Stimulated activated CD4-positive, alpha-beta T cell treated with anti-CD3 and anti-CD28 coated beads, TNF-alpha, amount 100 ng/mL, for 48 hours (primary cell): ENCODE measurements at places on chromosomes 2 and 18.

DNA sequence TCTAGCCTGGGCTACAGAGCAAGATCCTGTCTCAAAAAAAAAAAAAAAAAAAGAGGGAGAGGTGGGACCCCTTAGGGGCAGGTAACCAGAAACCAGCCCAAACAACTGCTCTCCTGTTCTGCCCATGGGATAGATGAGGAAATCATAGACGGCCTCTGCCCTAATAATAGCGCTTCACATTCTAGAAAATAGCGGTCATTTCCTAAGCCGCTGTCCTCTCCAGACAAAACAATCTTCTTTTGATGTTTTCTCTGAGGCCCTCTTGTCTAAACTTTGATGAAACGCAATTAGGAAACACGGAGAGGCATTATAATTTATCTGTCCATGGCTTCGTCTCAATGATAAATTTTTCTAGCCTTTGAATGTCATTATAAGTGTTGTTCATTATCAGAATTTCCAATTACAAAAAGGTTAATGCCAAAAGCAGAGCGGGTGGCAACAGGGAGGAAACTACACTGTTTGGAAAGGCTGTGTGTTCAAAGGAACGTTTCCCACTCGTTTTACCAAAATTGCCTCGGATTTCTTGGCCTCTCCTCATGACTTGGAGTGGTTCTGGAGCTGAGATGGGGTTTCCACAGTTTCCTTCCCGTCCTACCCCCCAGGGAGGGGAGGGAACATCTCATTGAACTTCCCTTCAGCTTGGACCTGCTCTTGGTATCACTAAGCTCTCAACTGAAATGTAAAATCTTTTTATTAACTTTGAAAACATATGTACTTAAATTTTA is 151.6 kb upstream of the ZNF236 start:
- no peak for DNase-seq

DNA sequence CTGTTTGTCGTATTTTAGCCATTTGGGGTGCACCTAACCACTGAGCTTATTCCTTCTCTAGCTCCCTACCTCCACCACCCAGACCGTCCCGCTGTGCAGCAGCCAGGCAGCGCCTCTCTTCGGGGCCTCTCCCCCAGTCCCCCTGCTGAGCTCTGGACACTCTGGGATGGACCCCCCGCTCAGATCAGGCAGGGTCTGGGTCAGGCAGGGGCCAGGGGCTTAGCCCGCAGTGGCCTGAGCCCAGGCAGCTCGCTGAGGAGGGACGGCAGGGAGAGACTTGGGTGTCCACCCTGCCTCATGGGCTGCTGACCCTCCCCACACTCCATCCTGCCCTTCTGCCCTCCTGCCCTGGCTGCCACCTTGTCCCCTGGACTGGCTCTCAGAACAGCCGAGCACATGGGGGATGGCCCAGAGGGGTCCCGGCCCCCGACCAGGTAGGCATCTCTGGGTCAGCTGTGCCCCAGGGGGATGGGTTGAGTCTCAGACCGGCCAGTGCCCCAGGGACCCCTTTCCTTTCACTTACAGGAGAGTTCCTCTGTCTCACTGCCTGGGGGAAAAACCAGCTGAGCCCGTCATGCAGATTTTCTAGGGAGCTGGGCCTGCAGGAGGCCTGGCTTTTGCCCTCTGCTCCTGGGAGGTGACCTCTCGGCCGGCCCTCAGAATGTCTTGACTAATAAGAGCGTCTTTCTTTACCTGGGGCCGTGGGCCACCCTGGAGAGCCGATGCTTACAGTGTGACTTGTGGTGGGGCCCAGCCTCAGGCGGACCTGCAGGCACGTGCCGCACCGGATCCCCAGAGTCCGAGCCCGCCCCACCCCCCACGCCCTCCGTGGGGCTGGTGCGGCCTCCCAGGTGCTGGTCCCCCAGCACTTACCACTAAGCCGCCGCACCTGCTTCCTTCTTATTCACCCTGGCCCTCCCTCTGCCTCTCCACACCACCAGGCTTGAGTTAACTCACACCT is 22.8 kb upstream of the PXDN start:
- no peak for DNase-seq

DNA sequence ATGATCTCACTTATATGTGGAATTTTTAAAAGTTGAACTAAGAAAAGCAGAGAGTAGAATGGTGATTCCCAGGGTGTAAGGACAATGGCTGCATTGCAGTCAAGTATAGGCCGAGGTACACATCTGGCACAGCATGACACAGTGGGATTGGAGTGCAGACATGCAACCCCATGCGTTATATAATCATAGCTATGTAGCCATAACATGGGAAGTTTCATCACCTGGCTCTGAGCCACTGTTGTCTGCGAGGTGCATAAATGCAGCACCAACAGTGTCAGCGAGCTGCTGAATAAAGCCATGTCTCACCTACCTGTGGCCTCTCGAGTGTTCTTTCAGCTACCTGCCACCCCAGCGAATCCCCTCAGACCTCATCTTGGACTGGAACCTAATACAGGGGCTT is 61.7 kb downstream of the CDC42EP3 start:
- DNase-seq = no peak

DNA sequence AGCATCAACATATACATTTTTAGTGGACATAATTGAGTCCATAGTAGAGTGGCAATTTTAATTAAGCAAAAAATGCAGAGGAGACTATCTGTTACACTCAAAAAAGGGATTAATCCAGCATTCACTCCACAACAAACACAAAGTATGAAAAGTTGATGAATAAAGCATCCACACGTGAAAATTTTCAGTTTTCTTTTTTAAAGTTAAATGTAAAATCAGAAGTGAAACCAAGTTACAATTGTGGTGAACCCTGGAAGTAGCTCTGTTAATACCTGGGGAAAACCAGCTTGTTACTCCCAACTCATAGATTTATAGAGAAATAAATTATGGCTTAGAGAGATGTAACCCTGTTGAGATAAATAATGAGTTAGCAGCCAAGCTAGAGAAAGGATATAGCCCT is 807.8 kb downstream of the TRIB2 start:
- no peak for DNase-seq

- no peak for DNase-seq
Measured at GRCh38 chr2:203077451-203077850, 62.8 kb downstream of the NBEAL1 start.

DNA sequence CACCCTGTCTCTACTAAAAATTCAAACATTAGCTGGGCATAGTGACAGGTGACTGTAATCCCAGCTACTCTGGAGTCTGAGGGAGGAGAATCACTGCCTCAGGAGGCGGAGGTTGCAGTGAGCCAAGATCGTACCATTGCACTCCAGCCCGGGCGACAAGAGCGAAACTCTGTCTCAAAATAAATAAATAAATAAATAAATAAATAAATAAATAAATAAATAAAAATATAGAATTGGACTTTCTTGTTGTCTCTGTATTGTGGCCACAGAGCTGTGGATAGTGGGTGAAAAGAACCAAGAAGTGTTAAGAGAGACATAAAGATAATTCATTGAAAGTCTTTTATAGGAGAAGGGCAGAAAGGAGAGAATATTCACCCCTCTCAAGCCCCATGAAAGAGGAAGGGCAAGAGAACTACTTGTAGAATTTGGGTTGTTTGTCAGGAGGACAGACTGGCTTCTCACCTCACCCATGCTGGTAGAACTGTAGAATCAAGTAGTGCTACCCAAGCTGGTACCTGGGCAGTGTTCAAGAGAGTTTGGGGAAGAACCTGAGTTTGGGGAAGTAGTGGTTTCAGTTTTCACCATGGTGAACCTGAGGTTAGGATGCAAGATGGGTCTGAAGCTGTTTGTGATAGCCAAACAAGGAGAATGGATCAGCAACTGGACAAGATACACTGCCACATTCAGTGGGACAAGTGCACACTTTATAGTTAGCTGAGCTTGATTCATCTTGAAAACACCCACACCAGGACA is 256.5 kb downstream of the CD226 start:
- DNase-seq = no peak

DNA sequence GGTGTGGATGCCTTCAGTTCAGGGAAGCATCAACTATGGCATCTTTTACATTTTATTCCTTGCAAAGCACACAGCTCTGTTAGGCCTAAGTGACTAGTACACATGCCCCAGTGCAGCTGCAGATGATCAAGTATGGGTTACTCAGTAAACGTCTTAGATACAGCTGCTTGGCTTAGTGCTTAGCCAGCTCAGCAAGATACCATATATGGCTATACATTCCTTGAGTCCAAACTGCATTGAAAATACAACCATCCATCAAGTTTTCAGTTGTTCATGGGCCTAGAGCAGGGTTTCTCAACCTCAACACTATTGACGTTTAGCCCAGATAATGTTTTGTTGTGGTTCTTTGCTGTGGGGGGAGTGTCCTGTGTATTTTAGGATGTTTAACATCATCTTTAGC is 769.9 kb downstream of the TSN start:
- DNase-seq = no peak

GRCh38 chr18:58158008-58158407 is 114.0 kb downstream of the NEDD4L start:
- no peak for DNase-seq

DNA sequence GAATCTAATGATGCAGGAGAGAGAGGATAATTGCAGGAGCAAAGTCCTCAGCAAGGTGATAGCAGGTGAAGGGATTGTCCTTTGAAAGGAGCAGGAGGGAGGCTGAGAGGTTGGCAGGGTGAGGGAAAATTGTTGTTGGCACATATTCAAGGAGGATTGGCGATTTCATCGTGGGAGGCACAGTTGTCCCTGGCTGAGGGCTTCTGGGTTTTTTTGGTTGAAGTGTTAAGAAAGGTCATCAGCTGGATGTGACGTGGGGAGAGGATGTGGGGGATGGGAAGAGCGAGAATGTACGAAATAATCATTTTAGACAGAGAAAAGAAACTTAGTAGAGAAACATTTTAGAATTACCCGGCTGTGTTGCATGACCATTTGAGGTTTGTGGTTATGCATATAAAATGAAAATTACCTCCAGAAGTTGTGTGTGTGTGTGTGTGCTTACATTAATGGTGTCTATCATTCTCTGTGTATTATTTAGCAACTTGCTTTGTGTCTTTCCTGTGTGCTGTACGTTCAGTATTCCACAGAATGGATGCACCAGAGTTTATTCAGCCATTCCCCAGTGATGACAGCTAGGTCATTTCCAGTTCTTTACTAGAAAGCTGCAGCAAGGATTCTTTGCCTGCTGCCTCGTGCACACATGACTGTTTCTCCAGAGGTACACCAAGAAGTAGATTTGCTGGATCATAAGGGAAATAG is 67.6 kb downstream of the SDC1 start:
- no peak for DNase-seq

DNA sequence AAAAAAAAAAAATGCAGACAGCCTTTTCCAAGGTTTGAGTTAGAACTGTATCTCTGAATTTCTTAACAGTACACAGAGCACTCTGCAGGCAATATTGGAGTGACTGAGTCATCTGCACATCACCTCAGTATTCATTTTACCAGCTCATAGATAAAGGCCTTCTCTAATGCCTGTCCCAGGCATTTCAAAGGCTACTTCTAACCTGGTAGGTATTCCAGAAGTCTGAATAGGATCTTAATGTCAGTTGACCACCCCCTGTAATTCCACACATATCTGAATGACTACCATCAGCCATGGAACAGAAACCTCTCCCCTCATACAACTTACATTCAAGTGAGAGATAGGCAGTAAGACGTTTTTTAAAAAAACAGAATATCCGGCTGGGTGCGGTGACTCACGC is 9.0 kb downstream of the METTL21A start:
- DNase-seq = no peak

GRCh38 chr2:15359716-15360531 is 201.2 kb downstream of the NBAS start:
- DNase-seq = no peak

- DNase-seq = no peak
Measured at GRCh38 chr2:55047677-55048299, 2.5 kb downstream of the RTN4 start.

DNA sequence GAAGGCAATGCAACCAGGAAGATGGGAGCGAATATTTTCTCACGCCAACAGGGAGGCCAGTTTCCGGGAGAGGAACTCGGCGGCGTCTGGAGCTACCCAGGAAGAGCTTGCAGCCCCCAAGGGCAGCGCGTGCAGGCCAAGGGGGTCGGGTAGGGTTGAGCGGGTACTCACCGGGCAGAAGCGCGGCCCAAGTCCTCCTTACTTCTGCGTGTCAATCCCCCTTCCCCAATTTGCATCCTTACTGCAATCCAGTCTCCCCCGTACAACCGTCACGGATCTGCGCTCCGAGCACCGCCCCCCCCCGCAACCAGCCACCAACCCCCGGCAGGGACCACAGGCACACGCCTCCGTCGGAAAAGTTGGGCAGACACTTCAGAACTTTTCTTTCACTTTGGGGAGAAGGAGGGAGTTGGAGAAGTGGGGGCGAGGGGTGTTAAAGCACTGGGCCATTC is 1.3 kb downstream of the ATP8B1 start:
- no peak for DNase-seq

DNA sequence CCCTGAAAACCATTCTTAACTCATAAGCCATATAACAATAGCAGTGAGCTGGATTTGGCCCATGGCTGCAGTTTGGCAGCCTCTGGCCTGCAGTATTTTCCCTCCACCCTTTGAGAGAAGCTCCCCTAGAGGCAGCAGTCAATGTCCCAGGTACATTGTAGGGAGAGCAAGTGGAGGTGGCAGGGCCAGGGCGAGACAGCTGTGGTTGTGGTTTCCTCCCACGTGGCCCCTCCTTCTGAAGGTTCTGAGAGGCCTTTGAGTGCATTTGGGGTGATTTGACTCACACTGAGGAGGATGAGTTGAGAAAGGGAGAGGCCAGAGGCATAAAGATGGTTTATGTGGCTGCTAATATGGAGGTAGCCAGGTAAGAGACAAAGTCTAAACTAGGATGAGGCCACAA is 45.5 kb upstream of the LDAH start:
- DNase-seq = peak; percentile 69

DNA sequence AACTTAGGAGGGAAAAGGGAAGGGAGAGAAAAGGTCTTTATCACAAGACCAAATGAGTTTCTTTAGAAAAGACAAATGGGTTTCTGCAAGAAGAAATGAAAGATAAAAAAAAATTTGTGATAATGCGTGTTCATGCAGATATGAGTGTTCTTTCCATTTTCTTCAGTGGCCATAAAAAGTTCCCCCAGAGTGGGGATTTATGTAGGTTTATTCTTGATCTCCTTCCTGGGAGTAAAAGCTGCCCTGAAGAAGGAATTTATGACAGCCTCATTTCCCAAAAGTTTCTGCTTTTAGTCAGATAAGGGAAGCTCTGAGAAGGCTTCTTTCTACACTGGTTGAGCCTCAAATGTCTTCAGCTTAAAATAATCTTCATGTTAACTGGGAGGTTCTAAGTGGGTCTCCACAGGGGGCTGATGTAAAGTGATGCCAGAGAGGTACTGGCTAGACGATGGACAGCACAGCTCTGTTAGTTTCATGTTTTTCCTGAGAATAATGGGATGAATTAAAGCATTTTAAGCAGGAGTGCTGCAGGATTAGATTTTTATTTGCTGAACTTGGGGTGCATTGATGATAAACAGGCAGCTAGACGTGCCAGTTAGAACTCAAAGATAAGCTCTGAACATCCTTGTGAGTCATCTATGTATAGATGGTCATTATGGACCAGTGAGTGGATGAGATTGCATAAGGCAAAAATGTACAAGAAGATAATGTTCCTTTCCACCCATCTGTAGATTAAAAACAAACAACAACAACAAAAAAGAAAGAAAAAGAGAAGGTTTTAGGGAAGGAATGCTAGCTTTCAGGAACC is 99.4 kb upstream of the MSH2 start:
- no peak for DNase-seq
